ENCODE measurements at places on chromosomes 11 and 22. TPM values are rescaled to one million over a fixed set of nuclear protein-coding genes. Genes with fewer than 3 reads are reported as not detected.

PPP6R2 gene
- total RNA-seq, result 138 TPM

RNF141 gene
- 74.6 TPM for total RNA-seq

CNGA4 gene
- 2.9 TPM for total RNA-seq

SCGB1D1 gene
- not detected for total RNA-seq

OR8H2 gene
- total RNA-seq, result not detected

LUZP2 gene
- total RNA-seq, result not detected

H19 gene
- total RNA-seq, result 53.9 TPM

MS4A8 gene
- 3.7 TPM for total RNA-seq

TUBA8 gene
- 0.89 TPM for total RNA-seq

ENDOD1 gene
- total RNA-seq, result 25.4 TPM

BDNF gene
- total RNA-seq, result 4.1 TPM
